ENCODE measurements at places on chromosomes 11 and 22.

DNA sequence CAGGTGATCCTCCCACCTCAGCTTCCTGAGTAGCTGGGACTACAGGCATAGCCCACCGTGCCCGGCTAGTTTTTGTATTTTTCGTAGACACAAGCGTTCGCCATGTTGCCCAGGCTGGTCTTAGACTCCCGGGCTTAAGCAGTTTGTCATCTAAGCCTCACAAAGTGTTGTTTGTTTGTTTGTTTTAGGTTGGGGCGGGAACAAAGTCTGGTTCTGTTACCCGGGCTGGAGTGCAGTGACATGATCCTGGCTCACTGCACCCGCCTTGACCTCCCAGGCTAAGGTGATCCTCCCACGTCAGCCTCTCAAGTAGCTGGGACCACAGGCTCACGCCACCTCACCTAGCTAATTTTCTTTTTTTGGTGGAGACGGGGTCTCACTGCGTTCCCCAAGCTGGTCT, 12.6 kb downstream of the IRF7 start:
- no peak for DNase-seq

DNA sequence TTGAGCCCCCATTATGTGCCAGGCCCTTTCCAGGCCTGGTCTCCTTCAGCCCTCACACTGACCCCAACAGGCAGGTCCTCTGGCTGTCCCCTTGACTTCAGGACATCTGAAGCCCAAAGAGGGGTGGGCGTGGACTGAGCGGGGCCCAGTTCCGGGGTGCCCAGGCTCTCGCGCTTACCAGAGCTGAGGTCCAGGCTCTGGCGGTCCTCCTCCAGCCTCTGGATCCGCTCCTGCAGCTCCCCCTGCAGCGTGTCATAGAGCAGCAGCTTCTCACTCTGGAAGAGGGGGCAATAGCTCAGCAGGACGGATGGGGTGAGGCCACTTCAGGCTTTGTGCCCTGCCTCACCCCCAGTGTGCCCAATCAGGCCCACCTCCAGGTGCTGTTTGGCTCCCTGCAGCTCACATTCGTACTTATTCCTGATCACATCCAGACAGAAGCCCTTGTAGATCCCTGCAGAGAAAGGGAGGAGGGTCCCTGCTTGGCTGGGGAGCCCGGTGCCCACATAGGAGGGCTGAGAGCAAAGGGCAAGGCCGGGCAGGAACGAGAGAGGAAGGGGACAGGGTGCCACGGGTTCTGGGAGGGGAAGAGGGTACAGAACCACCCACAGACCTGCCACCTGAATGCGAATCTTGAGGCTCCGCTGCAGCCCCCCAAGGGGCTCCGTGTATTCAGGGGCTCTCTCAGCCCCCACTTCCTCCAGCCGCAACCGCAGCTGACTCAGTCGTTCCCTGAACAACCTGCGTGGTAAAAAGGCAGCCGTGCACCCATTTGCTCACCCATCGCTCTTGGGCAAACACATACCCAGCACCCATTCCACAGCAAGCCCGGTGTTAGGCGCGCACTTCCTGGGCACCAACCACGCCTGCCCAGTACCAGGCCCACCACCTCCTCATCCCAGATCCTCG, 4.1 kb downstream of the BRMS1 start:
- DNase-seq: no peak

- DNase-seq: no peak
Observed at GRCh38 chr11:75849894-75850293, 34.9 kb downstream of the UVRAG start.

DNA sequence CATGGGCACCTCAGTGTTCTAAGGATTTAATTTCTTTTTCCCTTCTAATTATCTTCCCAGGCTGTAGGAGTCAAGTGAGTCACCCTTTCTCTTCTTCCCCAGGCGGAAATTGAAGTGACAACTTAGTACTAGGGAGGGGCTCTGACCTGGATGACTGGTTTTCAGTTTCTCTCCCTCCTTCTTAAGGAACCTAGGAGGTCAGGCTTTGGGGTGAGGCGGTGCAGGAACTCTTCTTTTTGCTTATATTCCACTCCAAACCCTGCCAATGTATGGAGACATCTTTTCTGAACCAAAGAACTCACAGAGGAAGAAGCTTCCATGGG, 12.6 kb downstream of the ZDHHC5 start:
- no peak for DNase-seq

- DNase-seq: no peak
Observed at GRCh38 chr22:27115816-27116256, 458.4 kb downstream of the MIAT start.

DNA sequence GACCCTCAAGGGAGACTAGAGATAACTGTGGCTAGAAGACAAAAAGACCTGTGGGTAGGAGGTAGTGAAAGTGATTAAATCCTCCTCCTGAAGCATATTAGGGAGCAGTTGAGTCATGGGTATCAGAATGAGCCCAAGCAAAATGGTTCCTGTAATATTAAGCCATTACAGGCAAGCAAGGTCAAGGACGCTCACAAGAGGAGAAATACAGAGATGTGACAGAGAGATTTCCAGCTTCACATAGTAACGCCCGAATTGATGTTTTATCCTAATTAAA, 77.7 kb downstream of the FAM76B start:
- no peak for DNase-seq

DNA sequence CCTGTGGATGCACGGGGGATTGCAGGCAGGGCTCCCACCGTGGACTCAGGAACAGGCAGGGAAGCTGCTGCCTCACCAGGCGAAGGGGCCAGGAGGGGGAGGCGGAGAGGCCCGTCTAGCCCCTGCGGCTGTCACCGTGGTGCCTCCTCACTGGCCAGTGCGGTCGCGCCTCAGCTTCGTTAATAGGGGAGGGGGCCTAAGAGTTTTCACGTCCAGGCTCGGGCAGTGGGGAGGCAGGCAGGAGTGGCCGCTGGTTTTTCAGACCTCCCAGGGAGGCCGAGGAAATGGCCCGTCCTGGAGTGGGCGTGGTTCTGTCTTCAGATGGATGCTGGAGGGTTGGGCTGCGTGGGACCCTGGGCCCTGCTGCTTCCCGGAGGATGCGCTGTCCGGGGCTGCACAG, 91.1 kb upstream of the B3GAT1 start:
- no peak for DNase-seq

DNA sequence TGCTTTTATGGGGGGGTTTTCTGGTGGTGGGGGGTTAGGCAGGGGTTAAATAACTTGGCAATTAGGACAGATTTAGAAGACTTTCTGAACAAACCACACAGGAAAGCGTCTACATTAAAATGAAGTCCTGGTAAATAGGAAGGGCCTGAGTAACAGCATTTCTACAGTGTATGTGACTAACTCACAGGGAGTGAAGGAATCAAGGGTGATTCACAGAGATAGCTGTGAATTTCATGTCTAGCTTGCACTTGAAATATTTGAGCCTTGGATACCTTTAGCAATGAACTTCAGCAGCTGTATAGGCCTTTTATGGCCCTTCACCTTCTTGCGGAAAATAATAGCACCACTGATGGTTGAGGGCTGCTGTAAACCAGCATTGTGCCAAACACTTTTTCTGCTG, 26.1 kb upstream of the LDHA start:
- DNase-seq: no peak

GRCh38 chr11:85407648-85408047, 219.5 kb downstream of the DLG2 start:
- DNase-seq: no peak

GRCh38 chr11:77093987-77094840, 8.4 kb upstream of the OMP start:
- no peak for DNase-seq

DNA sequence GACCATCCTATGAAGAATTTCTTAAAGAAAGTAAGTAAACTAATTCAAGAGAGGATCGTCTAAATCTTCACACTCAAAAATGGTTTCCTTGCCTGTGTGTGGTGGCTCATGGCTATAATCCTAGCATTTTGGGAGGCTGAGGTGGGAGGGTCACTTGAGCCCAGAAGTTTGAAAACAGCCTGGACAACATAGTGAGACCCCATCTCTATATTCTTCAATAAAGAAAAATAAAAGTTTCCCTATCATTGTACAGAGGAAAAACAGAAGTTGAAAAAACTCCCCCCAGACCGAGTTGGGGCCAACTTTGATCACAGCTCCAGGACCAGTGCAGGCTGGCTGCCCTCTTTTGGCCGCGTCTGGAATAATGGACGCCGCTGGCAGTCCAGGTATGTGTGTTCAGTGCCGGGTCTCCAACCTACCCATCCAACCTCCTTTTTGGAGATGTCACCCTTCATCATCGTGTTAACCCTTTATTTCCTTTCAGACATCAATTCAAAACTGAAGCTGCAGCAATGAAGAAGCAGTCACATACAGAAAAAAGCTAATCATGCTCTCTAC, 3.0 kb downstream of the RPS25 start:
- no peak for DNase-seq

DNA sequence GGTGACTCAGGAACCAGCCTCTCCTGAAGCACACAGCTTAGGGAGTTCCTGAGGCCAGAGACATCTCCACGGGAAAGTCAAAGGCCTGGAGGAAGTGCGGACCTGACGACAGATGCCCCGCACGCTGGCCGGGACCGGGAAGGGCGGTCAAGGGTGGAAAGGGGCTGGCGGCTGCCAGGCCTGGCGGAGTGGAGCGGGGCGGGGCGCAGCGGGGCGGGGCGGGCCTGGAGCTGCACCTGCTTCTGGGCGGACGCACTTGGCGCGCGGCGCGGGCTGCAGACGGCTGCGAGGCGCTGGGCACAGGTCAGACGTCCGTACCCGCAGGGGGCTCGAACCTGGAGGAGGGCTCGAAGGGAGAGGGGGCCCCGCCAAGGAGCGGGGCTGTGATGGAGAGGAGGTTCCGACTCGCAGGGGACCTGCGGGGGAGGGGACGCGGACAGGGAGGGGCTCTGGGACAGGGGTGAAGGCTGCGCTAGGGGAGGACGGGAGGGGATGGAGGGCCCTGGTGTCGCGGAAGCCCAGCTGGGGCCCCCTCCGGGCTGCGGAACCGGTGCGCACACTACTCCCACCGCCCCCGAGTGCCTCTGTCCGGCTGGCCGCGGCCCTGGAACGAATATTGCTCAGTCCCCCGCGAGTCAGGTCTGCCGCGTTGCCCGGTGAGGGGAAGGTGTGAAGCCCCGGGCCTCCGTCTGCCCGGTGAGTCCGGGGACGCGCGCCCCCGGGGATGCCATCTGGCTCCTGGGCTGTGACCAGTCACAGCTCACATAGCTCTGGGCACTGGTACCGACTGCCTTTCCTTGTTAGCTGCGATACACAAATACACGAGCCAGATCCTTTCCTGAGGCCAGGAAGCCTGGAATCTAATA, at the start of gene TMEM45B:
Gene TMEM45B, plus strand, starts transcription at position 253 of the 866 bp plus-strand sequence. CDS start 36,635 bp downstream, outside the sequence.
- no peak for DNase-seq

DNA sequence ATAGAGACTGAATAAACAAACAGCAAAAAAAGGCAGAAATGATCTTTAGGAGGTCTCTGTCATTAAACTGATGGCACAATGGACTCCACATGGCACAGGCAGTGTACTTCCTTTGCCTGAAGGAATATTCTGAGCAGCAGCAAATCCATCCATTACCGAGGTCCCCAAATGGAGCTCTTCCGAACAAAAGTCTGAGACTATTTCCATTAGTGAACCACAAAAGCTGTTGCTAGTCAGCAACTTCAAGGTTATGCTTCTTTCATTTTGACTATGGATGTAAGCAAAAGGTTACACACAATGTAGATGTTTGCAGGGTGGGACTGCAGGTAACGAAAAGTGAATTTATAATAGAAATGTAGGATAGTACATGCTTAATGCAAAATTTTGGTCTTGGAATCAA, 14.5 kb downstream of the NARS2 start:
- no peak for DNase-seq

DNA sequence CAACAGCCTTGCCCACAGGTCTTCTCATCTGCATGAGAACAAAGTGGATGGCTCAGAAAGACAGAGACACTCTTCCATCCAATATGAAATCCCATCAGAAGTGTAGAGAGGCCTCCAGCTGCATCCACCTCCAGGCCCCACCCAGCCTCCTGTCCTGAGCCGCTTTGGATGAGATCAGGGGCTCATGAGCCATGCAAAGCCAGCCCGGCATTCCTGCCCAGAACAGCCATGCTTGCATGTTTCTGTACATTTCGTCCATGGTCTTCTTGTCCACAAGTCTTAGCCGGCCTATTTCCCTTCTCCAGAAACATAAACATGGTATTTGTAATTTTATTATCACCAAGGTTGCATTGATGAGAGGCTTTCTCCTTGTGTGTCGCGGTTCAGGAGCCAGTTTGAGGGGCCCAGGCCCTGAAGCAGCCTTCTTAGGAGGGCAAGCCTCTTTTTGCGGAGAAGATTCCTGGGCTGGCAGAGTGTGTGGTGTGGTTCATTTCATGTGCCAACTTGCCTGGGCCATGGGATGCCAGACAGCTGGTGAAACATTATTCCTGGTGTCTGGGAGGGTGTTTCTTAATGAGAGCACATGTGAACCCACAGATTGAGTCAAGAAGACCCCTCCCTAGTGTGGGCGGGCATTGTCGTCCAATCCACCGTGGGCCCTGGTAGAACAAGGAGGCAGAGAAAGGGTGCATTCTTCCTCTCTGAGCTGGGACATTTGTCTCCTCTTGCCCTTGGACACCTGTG, 928.9 kb downstream of the TBC1D22A start:
- DNase-seq: no peak

DNA sequence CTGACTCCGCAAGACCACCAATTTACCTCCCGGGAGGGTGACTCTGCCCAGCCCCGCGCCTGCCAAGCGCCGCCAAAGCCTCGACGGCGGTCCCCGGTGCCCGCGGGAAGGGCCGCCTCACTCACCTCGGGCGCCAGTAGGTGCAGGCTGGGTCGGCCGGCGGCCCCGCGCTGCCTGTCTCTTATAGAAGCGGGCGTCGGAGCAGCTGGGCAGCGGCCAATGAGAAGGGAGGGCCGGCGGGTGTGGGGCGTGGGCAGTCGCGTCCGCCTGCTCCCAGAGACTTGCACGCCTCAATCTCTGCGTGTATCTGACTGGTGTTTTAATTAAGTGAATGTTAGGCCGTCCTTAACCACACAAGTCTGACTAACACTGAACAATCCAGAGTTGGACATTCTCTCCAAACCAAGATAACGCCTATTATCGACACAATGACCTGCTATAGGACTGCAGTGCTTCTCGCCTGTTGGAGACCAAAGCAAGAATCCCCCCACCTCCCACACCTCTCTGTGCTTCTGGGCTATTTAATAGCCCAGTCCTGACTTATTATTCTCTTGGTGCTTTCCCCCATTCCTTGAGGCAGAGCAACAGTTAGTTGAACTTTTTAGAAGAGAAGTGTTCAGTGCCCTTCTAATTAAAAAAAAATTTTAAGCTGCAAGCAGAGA, at the start of gene TPH1:
Gene TPH1, minus strand, starts transcription at position 154 of the 662 bp plus-strand sequence. CDS start 5,507 bp downstream, outside the sequence.
- DNase-seq: no peak

GRCh38 chr11:34583818-34584217, 37.1 kb upstream of the EHF start:
- no peak for DNase-seq

- DNase-seq: no peak
Observed at GRCh38 chr11:134505125-134505524, 93.1 kb upstream of the B3GAT1 start.

- DNase-seq: no peak
Observed at GRCh38 chr22:36619797-36620399, 83.7 kb downstream of the CACNG2 start.

DNA sequence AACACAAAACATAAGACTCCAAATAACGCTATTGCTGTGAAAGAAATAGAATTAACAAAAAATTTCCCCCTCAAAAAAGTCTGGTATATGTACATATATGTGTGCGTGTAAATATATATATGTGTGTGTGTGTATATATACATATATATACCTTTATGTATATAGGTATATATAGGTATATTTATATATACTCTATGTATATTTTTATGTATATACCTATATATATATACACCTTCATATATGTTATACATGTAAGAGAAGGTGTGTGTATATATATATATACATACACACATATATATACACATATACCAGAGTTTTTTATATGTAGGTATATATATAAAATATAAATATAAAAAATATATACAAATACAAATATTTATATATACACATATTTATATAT, 199.2 kb downstream of the RAB38 start:
- no peak for DNase-seq
